Bronchial epithelial cell (primary cell): ENCODE measurements at places on chromosomes 1 and 21. TPM values are rescaled to one million over a fixed set of nuclear protein-coding genes. Genes with fewer than 3 reads are reported as not detected.
A peak's percentile ranks its signal among the peaks of the same experiment; 100 is the strongest.

GRCh38 chr21:37071561-37072273 lies 1.2 kb downstream of the PIGP start:
- peak; percentile 63 for DNase-seq

- DNase-seq = no peak
Observed at GRCh38 chr1:228305721-228306152, 97.9 kb downstream of the OBSCN start.

- no peak for DNase-seq
Observed at GRCh38 chr1:177732178-177732577, 237.7 kb downstream of the SEC16B start.

- no peak for DNase-seq
Observed at GRCh38 chr1:211781260-211781659, 49.3 kb downstream of the LPGAT1 start.

- DNase-seq = no peak
Observed at GRCh38 chr1:184429335-184429734, 42.5 kb downstream of the C1orf21 start.

DNA sequence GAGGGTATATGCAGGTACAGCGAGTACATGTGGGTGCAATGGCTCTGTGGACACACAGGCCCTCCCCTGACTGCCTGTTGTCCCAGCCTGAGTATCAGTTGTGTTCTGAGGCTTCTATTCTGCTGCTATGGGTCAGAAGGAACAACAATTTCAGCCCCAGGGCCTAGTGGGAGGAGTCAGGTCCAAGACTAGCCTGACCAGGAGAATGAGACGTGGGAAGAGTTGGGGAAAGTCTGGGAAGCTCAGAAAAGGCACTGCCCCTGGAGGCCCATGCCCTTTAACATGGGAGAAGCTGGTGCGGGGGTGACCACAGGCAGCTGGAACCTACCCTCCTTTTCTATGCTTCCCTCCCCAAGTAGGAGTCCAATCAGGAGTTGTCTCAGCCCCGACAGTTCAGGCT lies 7.7 kb downstream of the IGSF8 start:
- DNase-seq = no peak

GRCh38 chr1:3014443-3015268 lies 6.6 kb upstream of the ACTRT2 start:
- DNase-seq = no peak

GRCh38 chr1:86396498-86396890 lies 371 bp upstream of the ODF2L start:
- DNase-seq = no peak

GRCh38 chr1:183975651-183976050 lies 61.9 kb downstream of the COLGALT2 start:
- DNase-seq = no peak

DNA sequence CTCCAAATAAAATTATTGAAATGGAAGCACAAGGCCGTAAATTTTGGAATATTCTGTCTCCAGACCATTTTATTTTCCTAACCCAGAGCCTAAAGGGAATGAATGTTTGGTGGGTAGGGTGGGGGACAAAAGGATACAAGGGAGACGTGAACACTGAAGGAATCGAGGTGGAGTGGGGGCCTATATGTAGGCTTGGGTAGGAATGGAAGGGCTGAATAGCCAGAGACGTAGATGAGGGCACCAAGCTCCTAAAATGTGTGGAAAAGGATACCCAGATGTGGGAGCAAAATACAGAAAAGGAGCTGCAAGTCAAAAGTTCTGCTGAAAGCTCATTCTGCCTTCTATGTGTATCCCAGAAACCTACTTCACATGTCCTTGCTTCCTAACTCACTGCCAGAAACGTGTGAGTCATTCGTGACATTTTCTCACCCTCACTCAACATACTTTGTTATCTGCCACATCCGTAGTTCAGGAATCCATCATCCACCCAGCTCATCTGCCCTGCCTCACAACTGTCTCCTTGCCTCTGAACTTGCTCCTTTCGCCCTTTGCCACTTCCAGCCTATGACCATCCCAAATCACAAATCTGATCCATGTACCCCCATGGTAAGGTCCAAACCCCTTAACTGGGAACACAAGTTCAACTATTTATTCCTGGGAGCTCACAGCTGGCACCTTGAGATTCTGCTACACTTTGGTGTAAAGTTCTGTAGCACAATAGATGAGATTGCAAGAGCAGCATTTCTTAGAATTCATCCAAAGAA lies 84.1 kb upstream of the PRDX6 start:
- DNase-seq = peak; percentile 71

DNA sequence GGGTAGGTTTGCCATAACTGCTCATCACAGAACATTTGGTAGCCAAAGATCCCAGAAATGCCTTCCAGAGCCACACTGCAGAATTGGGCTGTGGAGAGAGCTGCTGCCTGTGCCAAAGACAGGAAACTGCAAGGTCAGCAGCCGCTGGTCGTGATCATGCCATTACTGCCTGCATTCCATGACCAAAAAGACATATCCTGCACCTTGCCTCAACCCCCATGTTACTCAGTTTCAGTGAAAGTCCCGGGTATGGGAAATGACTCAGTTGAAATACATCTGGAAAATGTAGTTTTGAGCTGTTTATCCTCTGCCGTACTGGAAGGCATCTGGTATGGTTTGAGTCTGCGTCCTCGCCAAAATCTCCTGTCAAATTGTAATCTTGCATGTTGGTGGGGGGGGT lies 161.7 kb downstream of the FCRL5 start:
- DNase-seq = peak; percentile 80

- DNase-seq = peak; percentile 100
Observed at GRCh38 chr1:145978854-145979745, 14.6 kb downstream of the POLR3GL start.

DNA sequence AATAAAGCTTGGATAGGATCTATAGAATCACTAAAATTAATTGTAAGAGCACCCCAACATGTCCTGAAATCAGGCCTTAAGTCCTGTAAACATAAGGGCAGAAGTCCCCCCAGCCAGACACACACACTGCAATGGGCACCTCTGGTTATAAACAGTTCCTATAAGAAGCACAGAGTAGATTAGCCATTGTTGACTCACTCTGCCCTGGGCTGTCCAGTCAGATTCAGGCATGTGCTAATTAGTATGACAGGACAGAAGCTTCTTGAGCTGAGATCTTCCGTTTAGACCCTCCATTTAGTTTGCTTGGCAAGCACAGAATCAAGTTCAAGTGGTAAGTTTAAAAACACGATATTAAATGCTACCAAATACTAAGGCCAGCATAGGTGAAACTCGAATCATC lies 11.8 kb upstream of the DENND1B start:
- DNase-seq = peak; percentile 94

GRCh38 chr21:29938776-29939103 lies 1.1 kb downstream of the GRIK1 start:
- DNase-seq = no peak

GRCh38 chr1:95876276-95876675 lies 642.3 kb downstream of the RWDD3 start:
- no peak for DNase-seq

GRCh38 chr1:204464187-204464631 lies 30.4 kb downstream of the PIK3C2B start:
- no peak for DNase-seq

DNA sequence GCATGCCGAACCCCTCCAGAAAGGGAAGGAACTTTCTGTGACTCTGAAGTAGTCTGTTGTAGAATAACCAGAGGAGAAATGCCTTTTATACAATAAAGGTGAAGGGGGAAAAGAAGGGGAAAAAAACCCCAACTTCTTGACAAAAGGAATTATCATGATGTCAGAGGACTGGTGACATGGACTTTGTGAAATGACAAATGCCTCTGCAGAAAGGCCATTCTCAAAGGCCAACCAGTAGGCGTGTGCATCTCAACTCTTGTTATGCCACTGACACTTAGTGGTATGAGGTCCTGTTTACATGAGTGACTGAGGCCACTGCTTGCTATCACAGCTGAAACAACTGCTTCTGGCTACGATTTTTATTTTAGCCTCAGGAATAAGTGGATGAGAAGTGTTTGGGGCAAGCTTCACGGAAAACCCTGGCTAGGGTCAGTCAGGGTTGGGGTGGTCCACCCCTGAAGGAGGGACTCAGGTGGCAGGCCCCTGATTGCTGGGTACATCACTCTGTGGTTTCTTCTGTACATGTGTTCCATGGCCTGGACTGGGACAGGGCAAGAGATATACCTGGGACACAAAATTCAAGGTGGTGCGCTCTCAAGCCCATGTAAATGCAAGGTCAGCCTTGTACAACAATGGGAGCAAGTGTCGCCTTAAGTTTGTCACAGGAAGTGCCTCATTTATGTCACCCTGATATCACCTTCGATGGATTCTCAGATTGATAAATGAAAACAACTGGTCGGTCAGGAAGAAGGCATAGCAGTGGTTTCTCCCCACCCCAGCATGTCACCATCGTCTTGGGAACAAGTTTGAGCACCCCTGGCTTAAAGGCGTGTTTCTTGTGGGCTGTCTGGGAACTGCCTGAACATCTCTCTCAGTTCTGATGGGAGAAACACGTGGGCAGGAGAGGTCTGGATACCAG lies 12.4 kb downstream of the RUNX1 start:
- DNase-seq = no peak

GRCh38 chr1:183215076-183215720 lies 29.1 kb downstream of the LAMC2 start:
- no peak for DNase-seq

DNA sequence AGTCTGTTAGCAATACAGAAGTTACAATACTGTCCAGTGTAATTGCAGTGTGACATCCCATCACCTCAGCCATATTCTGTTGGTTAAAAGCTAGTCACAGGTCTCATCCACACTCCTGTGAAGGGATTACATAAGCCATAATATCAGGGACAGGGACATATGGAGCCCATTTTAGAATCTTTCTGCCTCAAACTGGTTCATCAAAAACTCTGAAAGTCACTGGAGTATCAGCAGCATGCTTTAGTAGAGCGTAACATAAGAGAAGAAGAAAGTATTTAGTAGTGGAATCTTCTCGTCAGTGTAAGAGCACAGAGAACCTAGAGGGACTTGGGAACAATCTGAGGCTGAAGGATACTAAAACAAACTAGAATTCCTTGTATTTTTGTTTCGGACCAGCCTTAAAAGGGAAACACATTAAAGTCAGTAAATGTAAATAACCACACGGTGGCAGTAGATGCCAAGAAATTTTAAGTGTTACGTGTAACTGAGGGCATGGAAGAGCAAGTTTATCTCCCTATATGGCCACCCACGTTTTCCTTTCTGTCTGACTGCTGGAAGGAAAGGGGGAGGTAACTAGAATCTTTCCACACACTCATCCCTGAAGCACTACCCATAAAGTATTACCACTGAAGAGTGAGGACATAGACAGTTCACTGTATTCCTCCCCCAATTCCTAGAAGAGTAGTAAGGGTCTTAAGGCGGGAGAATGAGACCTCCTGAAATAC lies 41.6 kb upstream of the AGL start:
- DNase-seq = peak; percentile 92

DNA sequence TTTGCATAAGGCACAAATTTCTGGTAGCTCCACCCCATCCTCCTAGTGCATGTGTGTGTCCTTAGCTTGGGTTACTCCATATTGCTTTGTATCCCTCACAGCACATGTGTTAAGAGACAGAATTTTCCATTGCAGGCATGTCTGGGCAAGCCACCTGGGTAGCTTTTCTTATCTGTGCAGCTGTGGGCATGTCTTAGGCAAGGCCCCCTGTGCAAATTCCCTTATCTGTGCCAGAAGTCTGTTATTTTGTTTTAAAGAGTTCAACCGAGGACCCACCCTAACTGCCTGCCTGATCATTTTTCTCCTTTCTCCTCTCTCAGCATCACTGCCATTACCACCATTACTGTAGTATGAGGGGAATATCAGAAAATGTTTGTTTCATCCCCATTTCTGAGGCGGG lies 131.9 kb downstream of the CYYR1 start:
- DNase-seq = peak; percentile 64

DNA sequence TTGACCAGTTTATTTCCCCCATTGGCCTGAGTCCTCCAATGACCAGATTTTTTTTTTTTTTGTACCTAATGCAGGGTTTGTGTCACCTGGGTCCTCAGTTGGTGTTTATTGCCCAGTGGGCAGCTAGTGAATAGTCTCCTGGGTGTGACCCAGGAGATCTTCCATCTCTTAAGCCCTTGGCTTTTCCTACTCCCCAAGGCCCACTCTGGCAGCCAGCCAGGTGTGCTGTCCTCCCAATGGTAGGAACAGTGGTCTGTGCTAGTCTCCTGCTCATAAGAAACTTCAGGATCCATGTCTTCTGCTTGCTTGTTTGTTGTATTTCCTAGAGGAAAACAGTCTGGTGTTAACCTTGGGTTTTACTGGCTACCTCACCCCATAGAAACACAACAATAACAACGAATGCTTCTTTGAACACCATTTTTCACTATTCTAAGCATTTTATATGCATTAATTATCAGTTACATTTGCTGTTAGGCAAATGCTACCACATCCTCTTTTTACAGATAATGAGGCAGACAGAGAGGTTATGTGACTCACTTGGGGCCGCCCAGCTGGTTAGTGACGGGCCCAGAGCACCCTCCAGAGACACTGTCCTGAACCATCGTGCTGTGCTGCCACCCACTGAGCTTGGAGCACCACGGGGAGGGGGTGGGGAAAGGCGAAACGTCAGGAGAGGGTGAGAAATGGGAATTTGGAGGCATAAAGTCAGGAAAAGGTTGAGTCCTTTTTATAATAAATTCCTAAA lies 107.5 kb downstream of the HIVEP3 start:
- DNase-seq = no peak

GRCh38 chr1:115839029-115839678 lies 1.8 kb downstream of the NHLH2 start:
- DNase-seq = peak; percentile 56

- DNase-seq = no peak
Observed at GRCh38 chr1:218829097-218829496, 344.6 kb upstream of the LYPLAL1 start.

DNA sequence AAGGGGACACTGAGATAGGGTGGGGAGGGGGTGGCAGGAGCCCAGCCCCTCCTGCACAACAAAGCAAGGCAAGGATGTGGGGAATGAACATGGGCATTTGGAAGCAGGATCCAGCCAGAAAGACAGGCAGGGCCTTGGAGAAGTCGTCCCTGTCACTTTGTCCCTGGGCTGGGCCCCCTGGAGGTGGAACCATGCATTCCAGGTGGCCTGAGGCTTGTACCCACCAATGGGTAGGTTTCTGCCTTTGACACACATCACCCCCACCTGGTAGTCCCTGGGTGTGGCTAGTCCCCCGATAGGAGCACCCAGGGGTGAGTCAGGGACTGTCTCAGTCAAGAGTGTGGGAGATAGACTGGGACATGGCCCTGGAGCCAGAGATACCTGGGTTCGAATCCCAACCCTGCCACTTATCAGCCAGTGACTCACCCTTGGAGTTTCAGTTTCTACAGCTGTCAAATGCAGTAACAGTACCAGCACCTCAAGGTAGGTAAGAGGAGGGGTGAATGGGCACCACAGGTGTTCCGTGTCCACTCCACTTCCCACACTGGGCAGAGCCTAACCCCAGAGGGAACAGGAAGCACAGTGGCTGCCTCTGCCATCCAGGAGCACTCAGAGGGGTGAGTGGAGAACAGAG lies 10.0 kb downstream of the PLA2G2D start:
- DNase-seq = no peak

- DNase-seq = no peak
Observed at GRCh38 chr1:76133977-76134376, 59.4 kb downstream of the ST6GALNAC3 start.

INSRR gene
- not detected in 2 replicates for total RNA-seq

MAP3K21 gene
- 6.6 and 6.9 TPM in 2 replicates for total RNA-seq

OR2AK2 gene
- not detected in 2 replicates for total RNA-seq

PAQR7 gene
- total RNA-seq = 12.6 and 20.7 TPM in 2 replicates

LCE1D gene
- not detected in 2 replicates for total RNA-seq

DYRK3 gene
- 51.0 and 58.2 TPM in 2 replicates for total RNA-seq

PLA2G2F gene
- not detected in 2 replicates for total RNA-seq

CD1E gene
- total RNA-seq = not detected in 2 replicates

CASZ1 gene
- total RNA-seq = 9.2 and 12.7 TPM in 2 replicates

CBR1 gene
- total RNA-seq = 60.4 and 111 TPM in 2 replicates

GOLPH3L gene
- total RNA-seq = 10.8 and 13.1 TPM in 2 replicates

PRKAA2 gene
- 2.1 and 4.0 TPM in 2 replicates for total RNA-seq

CACNA1S gene
- not detected in 2 replicates for total RNA-seq

TESK2 gene
- 1.6 and 2.0 TPM in 2 replicates for total RNA-seq

RBM11 gene
- 0.26 and 0.51 TPM in 2 replicates for total RNA-seq
